Activated CD8-positive, alpha-beta T cell treated with anti-CD3 and anti-CD28 coated beads for 36 hours (primary cell): ENCODE measurements at places on chromosomes 6 and 20. TPM values are rescaled to one million over a fixed set of nuclear protein-coding genes. Genes with fewer than 3 reads are reported as not detected.

DNA sequence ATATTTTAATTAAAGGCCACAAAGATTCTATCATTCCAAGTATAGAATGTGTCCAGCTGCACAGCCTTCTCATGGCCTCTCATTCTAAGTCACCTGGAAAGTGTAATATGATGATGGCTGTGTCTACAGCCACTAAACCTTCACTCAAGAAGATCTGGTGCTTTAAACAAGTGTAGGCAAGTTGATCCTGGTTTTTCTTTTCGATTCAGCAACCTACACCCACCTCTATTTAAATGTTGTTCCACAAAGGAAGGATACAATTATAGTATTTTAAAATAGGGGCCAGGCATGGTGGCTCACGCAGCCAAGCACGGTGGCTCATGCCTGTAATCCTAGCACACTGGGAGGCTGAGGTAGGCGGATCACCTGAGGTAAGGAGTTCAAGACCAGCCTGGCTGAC, 25.5 kb upstream of the DST start:
- H3K36me3 ChIP-seq: no peaks in the 10 kb centered on the region
- no peaks in the 10 kb centered on the region for H3K4me1 ChIP-seq
- no peak overlapping the region for H3K27ac ChIP-seq
- peaks cover 7% of the 10 kb centered on the region for H3K27me3 ChIP-seq
- H3K4me3 ChIP-seq: no peak overlapping the region

Gene THBD
- not detected for total RNA-seq

DNA sequence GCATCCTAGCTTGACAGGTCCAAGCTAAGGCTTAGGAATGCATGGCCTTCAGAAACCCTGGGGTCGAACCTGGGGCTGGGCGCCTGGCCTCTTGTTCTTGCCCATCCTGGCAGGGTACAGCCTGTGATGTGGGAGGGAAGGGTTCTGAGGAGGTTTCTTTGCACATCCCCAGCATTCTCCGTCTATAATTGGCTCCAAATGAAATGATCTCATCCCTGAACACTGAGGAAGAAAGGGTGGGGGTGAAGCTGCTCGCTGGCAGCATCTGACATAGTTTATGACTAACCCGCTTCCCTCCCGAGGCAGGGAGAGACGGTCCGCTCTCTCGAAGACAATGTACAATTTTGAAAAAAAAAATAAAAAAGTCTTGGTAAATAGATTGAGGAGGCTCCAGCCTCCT, 67.1 kb upstream of the ZNFX1 start:
- no peak overlapping the region for H3K4me3 ChIP-seq
- peaks cover 7% of the 10 kb centered on the region for H3K27me3 ChIP-seq
- DNase-seq: no peak
- no peak overlapping the region for H3K27ac ChIP-seq
- H3K4me1 ChIP-seq: no peaks in the 10 kb centered on the region

Gene SEMG1
- not detected for total RNA-seq

DNA sequence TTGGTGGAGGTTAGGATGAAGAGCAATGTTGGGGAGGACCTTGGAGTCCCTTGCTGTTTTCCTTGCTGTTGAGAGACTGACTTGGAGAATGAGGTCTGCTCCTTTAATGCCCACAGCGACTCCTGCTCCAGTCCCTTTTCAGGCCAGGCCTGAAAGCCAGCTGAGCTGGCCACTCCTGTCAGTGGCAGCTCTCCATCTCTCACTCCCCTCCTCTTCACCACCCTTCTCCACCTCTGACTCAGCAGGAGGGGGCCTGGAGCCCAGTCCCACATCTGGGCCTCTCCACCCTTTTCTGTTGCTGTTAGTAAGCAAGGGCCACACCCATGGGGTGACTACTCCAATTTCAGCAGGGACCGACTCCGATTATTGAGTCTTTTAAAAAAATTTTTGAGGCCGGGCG, 2.2 kb downstream of the SNX21 start:
- no peak overlapping the region for H3K4me3 ChIP-seq
- no peak for DNase-seq
- no peak overlapping the region for H3K27ac ChIP-seq
- no peaks in the 10 kb centered on the region for H3K36me3 ChIP-seq

Gene ZSCAN16
- total RNA-seq: 2.3 TPM

- no peak overlapping the region for H3K4me3 ChIP-seq
- no peaks in the 10 kb centered on the region for H3K27me3 ChIP-seq
Observed at GRCh38 chr6:141203902-141204575, 928.7 kb upstream of the GJE1 start.

DNA sequence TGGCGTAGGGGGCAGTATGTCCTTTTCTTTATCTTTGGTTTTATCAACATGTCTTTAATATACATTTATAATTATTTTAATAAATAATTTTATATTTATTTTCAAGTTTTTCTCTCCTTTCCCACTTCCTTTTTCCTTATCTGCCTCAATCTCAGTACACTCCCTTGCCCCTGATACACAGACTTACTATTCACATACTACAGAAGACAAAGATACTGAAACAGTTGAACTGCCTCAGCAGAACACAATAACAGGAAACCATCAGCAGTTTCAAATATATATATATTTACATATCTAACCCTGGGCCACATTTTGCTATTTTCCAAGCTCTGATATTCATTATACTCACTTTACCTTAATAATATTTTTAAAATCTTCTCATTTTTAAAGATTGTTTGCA, 19.8 kb downstream of the IBTK start:
- H3K4me1 ChIP-seq: peaks cover 5% of the 10 kb centered on the region
- peaks cover 32% of the 10 kb centered on the region for H3K36me3 ChIP-seq
- no peak for DNase-seq
- no peak overlapping the region for H3K4me3 ChIP-seq
- H3K27ac ChIP-seq: no peak overlapping the region

DNA sequence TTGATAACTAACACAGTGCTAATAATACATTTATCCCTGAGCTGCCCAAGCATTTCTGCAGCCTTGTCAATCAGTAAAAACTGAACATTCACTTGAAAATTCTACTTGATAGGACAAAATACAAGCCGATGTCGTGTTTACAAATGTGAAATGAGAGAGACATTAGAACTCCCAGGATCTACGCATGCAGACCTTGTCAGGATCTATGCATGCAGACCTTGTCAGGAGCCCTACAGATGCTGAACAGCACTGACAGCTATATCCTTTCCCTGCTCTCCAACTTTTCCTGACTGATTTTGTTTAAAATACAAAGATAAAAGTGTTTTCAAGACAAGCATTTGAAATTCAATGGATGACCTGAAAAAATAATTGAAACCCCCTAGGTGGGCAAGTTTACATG, 28.9 kb downstream of the INSM1 start:
- no peak overlapping the region for H3K4me3 ChIP-seq
- peaks cover 3% of the 10 kb centered on the region for H3K36me3 ChIP-seq
- no peaks in the 10 kb centered on the region for H3K27me3 ChIP-seq
- no peak overlapping the region for H3K27ac ChIP-seq
- no peaks in the 10 kb centered on the region for H3K4me1 ChIP-seq

Gene C6orf118
- not detected for total RNA-seq

Gene XKR7
- total RNA-seq: not detected

DNA sequence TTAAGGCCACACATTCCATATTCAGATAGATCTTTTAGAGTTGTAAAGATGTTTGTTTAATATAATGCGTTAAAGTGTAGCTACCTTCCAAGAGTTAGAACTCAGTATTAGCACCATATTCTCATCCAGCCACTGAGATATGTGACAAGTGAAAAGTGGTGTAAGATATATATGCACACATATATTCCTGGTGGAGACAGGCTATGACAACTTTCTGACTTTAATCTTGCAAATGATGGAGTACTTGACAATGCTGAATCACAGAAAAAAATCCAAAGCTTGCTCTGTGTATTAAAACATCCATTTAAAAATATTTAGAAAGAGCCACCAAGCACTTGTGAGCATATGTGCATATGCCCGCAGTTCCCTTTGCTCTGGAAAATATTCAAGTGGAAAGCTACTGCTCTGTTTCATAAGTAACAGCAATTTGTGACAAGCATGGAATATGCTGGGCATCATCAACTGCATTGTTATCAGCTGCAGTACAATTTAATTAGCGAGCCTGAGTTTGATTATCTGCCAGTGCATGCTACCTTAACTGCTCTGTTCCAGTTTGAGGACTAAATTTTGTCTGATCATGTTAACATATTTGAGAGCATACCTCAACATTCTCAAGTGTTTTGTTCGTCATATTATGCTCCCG, 64.8 kb downstream of the VIP start:
- no peaks in the 10 kb centered on the region for H3K4me1 ChIP-seq
- no peaks in the 10 kb centered on the region for H3K27me3 ChIP-seq
- H3K4me3 ChIP-seq: no peak overlapping the region
- H3K27ac ChIP-seq: no peak overlapping the region
- DNase-seq: no peak

Gene SCRT2
- not detected for total RNA-seq

- no peak for DNase-seq
- no peaks in the 10 kb centered on the region for H3K36me3 ChIP-seq
- no peaks in the 10 kb centered on the region for H3K27me3 ChIP-seq
- H3K4me1 ChIP-seq: peaks cover 15% of the 10 kb centered on the region
- H3K27ac ChIP-seq: no peak overlapping the region
Observed at GRCh38 chr20:25206063-25206403, 10.5 kb downstream of the ENTPD6 start.

GRCh38 chr6:160070427-160070826, 51.2 kb upstream of the SLC22A1 start:
- H3K27ac ChIP-seq: no peak overlapping the region
- H3K36me3 ChIP-seq: peaks cover 71% of the 10 kb centered on the region
- H3K4me1 ChIP-seq: peaks cover 28% of the 10 kb centered on the region

GRCh38 chr6:37138856-37139229, 31.1 kb upstream of the PIM1 start:
- no peak overlapping the region for H3K27ac ChIP-seq
- H3K27me3 ChIP-seq: no peaks in the 10 kb centered on the region
- H3K4me3 ChIP-seq: no peak overlapping the region
- no peak for DNase-seq

GRCh38 chr6:52739627-52740026, 23.6 kb downstream of the GSTA2 start:
- H3K4me3 ChIP-seq: no peak overlapping the region
- no peak overlapping the region for H3K27ac ChIP-seq
- H3K27me3 ChIP-seq: peaks cover 2% of the 10 kb centered on the region
- DNase-seq: no peak
- H3K36me3 ChIP-seq: no peaks in the 10 kb centered on the region

DNA sequence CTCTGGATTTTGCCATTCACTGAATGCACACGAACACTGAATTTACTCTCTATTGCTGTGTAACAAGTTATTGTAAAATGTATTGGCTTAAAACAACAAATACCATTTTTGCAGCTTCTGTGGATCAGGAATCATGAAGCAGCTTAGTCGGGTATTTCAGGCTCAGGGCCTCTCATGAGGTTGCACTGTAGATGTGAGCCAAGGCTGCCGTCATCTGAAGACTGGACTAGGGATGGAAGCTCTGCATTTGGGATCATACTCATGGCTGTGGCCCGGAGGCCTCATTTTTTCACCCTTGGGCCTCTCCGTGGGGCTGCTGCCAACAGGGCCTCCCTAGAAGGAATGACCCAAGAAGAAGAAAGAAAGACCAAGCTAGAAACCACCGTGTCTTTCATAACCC, 492.4 kb upstream of the CDH4 start:
- no peak overlapping the region for H3K4me3 ChIP-seq
- no peak for DNase-seq
- no peaks in the 10 kb centered on the region for H3K36me3 ChIP-seq
- no peaks in the 10 kb centered on the region for H3K4me1 ChIP-seq

- peaks cover 5% of the 10 kb centered on the region for H3K27me3 ChIP-seq
- peaks cover 30% of the 10 kb centered on the region for H3K4me1 ChIP-seq
- peak overlapping the region; percentile 75 for H3K4me3 ChIP-seq
- no peak for DNase-seq
Observed at GRCh38 chr6:26235302-26235670, 129.7 kb upstream of the BTN3A2 start.

GRCh38 chr6:3732345-3733141, 19.0 kb downstream of the PXDC1 start:
- no peaks in the 10 kb centered on the region for H3K36me3 ChIP-seq
- H3K4me3 ChIP-seq: no peak overlapping the region
- H3K27ac ChIP-seq: no peak overlapping the region
- peaks cover 1% of the 10 kb centered on the region for H3K4me1 ChIP-seq
- H3K27me3 ChIP-seq: peaks cover 12% of the 10 kb centered on the region

Gene ZC2HC1B
- not detected for total RNA-seq

DNA sequence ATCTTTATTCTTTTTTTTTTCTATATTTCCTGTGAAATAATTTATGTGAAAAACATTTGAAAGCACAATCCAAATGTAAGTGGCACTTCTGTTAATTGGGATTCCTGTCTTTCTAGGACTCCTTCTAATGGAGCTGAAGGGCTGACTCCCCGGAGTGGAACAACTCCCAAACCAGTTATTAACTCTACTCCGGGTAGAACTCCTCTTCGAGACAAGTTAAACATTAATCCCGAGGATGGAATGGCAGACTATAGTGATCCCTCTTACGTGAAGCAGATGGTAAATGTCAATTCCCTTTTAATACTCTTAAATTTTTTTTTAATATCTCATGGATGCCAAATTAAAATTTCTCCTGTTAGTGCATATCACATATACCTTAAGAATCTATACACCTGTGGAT, 35.0 kb downstream of the CDC5L start:
- H3K36me3 ChIP-seq: peaks cover 28% of the 10 kb centered on the region
- no peak overlapping the region for H3K4me3 ChIP-seq
- H3K27ac ChIP-seq: no peak overlapping the region
- H3K4me1 ChIP-seq: no peaks in the 10 kb centered on the region

DNA sequence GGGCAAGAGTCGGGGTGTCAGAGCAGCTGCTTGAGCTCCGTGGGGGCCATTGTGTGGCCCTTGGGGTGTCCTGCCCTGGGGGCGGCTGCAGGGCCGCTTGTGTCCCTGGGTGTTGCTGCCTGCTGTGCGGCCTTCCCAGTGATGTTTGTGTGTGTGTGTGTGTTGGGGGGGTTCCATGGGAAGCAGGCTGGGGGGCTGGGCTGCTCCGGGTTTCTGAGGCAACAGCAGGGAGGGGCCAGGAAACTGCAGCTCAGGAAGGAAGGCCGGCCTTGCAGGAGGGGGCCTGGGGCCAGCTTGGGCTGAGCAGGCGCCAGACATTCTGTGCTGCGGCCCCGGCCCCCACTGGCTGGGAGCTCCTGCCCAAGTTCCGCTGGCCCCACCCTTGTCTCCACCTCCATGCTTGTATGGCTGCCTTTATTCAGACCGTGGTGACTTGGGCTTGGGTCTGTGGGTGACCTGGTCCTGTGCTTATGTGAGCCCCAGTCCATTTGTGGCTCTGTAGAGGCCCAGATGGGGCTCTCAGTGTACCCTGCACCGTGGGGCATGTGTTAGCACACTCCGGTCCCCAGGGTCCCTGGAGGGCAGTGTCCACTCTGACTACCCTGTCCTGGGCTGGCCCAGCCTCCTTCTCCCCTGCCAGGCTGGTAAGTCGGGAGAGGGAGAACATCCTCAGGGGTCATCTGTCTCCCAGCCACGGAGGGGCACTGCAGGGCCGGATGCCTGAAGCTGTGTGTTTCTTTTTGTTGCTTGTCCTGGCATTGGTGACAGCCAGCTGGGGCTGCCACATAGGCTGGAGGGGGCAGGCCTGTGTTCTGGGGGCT, 4.6 kb upstream of the SOX18 start:
- H3K36me3 ChIP-seq: no peaks in the 10 kb centered on the region
- peaks cover 13% of the 10 kb centered on the region for H3K4me1 ChIP-seq
- H3K27me3 ChIP-seq: peaks cover 26% of the 10 kb centered on the region
- no peak overlapping the region for H3K4me3 ChIP-seq
- no peak overlapping the region for H3K27ac ChIP-seq
- DNase-seq: no peak

GRCh38 chr6:14946753-14947152, 299.1 kb upstream of the JARID2 start:
- no peaks in the 10 kb centered on the region for H3K4me1 ChIP-seq
- no peaks in the 10 kb centered on the region for H3K27me3 ChIP-seq
- H3K36me3 ChIP-seq: no peaks in the 10 kb centered on the region
- no peak overlapping the region for H3K4me3 ChIP-seq
- H3K27ac ChIP-seq: no peak overlapping the region
- no peak for DNase-seq

GRCh38 chr6:121544691-121545090, 109.2 kb downstream of the GJA1 start:
- DNase-seq: no peak
- no peaks in the 10 kb centered on the region for H3K36me3 ChIP-seq
- H3K27me3 ChIP-seq: no peaks in the 10 kb centered on the region
